KBM-7 (cell line): ENCODE measurements at places on chromosomes 7 and 10.

- no peak for DNase-seq
Measured at GRCh38 chr10:20004087-20004523, 187.9 kb downstream of the PLXDC2 start.

DNA sequence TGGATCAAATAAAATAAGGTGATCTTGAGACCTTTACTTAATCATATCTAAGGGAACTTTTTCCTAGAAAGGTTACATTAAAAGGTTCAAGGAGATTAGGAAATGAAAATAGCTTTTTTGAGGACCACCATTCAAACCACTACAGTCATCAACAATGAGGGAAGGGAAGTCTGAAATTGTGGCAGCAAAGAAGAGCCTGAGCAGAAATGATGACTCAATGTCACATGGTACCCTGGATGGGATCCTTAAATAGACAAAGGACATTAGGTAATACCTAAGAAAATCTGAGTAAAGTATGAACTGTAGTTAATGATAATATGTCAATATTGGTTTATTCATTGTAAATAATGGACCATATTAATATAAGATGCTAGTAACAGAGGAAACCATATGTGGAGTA lies 236.0 kb downstream of the SEMA3D start:
- peak; percentile 16 for DNase-seq

DNA sequence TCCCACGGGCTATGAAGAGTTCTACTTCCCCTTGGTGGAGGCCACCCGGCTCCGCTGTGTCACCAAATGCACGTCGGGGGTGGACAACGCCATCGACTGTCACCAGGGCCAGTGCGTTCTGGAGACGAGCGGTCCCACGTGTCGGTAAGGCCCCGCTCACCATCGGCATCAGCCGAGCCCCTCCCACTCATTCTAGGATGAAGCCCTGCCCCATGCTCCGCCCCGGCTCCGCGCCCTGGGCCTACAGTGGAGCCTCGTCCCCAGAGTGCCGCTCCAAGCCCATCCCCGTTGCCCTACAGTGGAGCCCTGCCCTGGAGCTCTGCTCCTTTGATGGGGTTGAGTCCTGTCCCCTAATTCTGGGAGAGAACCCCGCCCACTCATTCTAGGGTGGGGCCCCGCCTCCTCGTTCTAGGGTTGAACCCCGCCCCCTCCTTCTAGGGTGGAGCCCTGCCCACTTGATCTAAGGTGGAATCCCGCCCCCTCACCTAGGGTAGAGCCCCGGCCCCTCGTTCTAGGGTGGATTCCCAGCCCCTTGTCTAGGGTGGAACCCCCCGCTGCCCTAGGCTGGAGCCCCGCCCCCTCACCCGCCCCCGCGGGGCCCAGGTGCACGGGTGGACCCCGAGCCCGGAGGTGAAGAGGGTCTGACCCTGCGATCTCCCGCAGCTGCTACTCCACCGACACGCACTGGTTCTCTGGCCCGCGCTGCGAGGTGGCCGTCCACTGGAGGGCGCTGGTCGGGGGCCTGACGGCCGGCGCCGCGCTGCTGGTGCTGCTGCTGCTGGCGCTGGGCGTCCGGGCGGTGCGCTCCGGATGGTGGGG lies 3.4 kb upstream of the MUC12 start:
- peak; percentile 84 for DNase-seq

DNA sequence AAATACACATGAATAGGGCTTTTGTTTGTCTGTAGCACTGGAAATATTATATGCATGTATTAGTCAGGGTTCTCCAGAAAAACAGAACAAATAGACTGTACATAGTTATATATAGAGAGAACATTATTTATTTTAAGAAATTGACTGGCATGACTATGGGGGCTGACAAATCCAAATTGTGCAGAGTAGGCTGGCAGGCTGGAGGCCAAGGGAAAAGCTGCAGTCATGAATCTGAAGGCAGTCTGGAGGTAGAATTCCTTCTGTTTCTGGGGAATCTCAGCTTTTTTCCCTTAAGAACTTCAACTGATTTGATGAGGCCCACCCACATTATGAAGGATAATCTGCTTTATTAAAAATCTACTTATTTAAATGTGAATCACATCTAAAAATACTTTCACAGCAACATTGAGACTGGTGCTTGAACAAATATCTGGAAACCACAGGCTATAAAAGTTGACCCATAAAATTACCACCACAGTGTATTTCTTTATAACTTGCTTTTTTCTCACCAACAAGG lies 344.2 kb upstream of the KIAA1217 start:
- no peak for DNase-seq

DNA sequence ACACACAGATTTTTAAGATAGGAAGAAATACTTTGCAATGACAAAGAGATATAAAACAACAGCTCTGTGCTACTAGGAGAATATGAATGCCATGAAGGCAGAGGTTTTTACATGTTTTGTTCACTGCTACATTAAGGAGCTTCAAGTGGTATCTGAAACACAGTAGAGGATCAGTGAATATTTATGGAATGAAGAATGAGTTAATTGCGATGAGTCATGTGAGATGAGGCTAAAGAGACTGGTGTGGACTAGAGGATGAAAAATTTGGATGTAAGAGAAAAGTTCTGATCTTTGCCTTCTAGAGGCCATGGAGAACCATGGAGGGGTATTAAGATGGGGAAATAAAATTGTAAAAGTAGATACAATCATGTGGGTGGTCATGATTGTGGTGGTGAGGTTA lies 434.2 kb downstream of the PHTF2 start:
- no peak for DNase-seq

DNA sequence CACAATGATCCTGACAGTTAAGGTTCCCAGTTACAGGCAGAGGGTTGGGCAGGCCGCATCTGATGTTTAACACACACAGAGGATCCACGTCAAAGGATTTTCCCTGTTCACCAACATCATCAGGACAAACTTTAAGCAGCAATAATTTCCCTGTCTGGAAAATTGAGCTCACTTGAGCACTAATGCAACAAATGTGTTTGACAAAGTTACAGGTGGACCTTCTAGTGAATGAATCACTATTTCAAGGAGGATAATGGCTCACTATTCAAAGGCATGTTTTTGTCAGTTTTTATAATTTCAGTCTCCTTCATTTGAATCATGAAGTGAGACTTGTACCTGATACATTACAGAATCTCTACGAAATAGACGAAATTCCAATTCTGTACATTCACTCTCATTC lies 127.3 kb downstream of the DIP2C start:
- DNase-seq = no peak

- DNase-seq = no peak
Measured at GRCh38 chr7:4689151-4689550, 7.1 kb downstream of the FOXK1 start.

- no peak for DNase-seq
Measured at GRCh38 chr7:120941856-120942255, 8.7 kb upstream of the ING3 start.

GRCh38 chr7:64885520-64886240 lies 17.4 kb upstream of the ZNF273 start:
- no peak for DNase-seq

GRCh38 chr10:4767033-4767814 lies 58.8 kb upstream of the AKR1E2 start:
- peak; percentile 13 for DNase-seq

DNA sequence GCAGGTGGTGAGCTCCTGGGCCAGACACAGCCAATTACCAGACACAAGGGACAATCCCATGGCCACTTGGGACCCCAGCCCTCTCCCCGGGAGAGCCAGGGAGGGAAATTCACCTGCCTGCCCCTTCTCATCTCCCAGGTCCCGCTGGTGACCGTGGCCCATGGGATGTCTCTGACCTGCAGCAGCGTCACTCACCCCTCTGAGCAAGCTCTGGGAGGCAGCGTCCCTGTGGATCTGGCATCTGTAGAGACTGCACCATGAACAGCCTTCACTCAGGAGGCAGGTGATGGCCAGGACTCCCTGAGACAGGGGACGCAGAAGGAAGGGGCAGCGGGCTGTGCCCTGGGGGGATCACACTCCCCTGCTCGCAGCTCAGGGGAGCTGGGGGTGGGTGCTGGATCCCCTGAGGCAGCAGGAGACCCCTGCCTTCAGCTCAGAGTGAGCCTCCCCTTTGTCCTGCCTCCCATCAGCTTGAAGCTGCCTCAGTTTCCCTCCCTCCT lies 90.8 kb downstream of the FOXL3 start:
- DNase-seq = no peak

DNA sequence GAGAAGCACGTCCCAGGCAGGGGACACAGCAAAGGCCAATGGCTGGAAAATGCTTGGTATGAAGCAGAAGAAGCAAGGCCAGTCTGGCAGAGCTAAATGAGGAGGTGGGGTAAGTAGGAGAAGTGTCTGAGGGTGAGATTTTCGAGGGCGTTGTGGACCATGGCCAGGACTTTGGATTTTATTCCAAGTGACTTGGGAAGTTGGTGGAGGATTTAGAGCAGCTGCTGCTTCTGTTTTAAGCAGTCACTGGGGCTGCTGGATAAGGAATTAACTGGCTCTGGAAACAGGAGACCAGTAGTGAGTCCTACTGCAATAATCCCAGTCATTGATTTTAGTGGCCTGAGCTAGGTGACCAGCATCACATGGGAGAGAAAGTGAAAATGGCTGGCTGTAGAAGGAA lies 67.6 kb upstream of the GSDME start:
- DNase-seq = no peak

DNA sequence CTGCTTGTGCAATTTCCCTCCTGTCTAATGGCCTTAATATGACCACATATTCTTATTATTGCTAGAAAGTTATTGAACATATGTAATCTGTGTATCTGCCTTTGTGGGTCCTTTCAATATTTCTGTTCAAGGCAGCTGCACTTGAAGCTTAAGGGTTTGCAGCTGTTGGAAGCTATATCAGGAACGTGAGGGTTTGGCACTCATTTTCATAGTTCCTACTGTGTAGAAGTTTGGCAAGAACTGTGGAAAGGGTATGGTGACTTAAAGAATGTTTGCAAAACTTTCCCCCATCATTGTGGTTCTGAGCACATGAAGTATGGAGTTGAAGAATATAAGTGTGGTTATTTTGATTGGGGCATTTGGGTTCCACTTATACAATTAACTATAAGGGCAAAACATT lies 144.7 kb upstream of the SEMA3A start:
- DNase-seq = no peak

- no peak for DNase-seq
Measured at GRCh38 chr10:126350216-126350992, 37.9 kb downstream of the ADAM12 start.

- DNase-seq = no peak
Measured at GRCh38 chr7:38307640-38308039, 34.2 kb upstream of the TARP start.

DNA sequence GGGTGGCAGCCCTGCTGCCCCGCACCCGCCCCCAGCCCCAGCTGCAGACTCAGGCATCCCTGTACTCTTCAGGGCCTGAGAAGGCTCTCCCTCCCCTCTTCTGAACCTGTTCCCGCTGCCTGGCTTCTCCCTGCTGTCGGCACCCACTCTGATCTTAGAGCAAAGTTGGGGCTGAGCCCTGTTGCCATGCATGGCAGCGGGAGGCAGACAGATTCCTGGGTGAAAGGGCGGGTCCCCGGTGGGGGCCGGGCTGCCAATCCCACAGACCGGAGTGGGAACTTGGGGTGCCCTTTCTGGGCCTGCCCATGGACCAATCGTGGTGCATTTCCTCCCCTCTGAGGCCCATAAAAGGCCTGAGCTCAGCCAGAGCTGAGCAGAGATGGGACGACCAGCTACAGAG lies 80.7 kb downstream of the SPDYE5 start:
- no peak for DNase-seq

GRCh38 chr7:150657526-150657925 lies 25.3 kb upstream of the GIMAP6 start:
- DNase-seq = no peak

DNA sequence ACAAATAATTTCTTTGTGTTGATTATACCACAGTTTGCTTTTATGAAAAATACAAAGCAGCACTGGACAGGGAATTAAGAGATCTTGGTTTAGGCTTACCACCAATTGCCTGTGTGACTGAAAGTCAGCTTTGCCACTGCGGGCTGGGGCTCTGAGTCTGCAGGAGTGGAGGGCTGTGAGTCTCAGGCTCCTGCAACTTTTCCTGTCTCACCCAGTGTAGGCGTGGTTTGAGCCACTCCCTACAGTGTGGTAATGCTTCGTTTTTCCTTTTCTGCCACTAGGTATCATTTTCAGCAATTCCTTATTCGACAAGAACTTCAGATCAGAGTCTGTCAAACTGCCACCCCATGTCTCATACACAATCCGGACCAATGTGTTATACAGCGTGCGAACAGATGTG lies 180.6 kb downstream of the ABCA13 start:
- DNase-seq = no peak

GRCh38 chr10:34816501-34817002 lies 1.5 kb upstream of the PARD3 start:
- no peak for DNase-seq

DNA sequence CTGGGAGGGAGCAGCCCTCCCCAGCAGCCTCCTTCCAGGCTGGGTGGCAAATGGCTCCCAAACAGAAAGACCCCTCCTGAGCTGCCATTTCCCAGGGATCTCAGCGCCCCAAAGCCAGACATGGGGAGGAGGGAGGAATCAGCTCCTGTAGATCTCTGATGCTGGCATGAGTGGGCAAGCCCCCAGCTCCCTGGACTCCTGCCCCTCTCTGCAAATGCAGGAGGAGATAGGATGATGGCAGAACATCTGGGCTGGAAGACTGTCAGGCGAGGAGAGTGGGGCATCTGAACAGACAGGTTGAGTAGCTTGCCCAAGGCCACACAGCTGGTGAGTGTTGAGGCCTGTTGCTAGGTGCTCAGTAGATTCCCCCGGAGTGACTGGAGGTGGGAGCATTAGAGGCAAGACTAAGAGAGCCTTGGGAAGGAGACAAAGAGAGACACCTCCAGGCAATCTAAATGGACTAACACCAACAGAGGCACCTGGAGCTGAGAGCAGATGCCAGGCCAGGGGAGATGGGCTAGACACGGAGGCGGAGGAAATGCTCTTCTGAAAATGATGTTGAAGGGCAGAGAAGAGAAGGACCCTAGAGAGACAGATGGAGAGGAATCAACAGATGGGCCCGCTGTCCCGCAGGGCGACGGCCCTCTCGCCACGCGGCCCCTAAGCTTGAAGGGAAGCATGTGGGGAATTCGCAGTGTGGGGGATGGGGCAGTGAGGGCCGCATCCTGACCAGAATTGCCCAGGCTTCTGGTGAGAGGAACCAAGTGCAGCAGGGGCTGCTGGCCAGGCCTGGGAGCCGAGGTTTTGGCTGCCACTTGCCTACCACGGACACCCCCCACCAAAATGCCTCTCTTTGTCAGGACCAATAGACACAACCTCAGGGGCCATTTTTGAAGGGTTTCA lies 84.8 kb upstream of the LRRC4 start:
- no peak for DNase-seq

DNA sequence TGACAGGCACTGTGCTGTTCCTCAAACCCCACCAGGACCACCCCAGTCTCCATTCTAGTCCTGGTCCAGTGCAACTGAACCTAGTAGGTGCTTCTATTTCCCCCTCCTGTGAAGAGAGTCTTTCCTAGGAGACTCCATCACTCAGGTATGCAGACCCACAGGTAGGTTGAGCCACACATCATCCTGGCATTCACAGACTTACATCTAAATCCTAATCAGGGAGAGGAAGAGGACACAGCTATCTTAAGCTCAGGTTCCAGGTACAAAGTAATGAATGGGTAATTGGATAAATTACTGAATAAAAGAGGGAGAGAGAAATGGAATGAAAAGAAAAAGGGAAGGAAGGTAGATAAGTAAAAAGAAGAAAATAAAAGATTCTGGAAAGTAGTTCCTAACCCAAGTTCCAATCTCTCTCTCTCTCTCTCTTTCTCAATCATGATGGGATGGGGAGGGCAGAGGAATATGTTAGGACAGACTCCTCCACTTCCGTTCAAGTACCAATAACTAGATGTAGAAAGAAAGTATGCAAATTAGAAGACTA lies 139.8 kb upstream of the NAMPT start:
- no peak for DNase-seq

GRCh38 chr10:98617906-98618520 lies 171.3 kb upstream of the HPS1 start:
- peak; percentile 13 for DNase-seq
